ENCODE measurements at places on chromosomes 5 and 9. TPM values are rescaled to one million over a fixed set of nuclear protein-coding genes. Genes with fewer than 3 reads are reported as not detected.

Gene TMEM252
- not detected for total RNA-seq

Gene PCDHA3
- 4.3 TPM for total RNA-seq

Gene GBGT1
- total RNA-seq: 23.1 TPM

Gene FRRS1L
- 105 TPM for total RNA-seq

Gene BRD3
- total RNA-seq: 58.4 TPM

Gene JAK2
- total RNA-seq: 23.7 TPM

Gene MLLT3
- 26.6 TPM for total RNA-seq

Gene PDZD2
- total RNA-seq: 94.3 TPM

Gene FIBCD1
- total RNA-seq: 0.62 TPM

Gene PCDHGB6
- 9.0 TPM for total RNA-seq

Gene JAKMIP2
- 44.4 TPM for total RNA-seq

Gene NR2F1
- 99.6 TPM for total RNA-seq

Gene CCDC180
- 31.7 TPM for total RNA-seq

Gene ZNF879
- 7.9 TPM for total RNA-seq

Gene CACNA1B
- total RNA-seq: 60.1 TPM

Gene ADAMTS13
- 10.9 TPM for total RNA-seq

Gene FBP2
- total RNA-seq: not detected

Gene HINT2
- 27.4 TPM for total RNA-seq

Gene NR5A1
- not detected for total RNA-seq

Gene ORM1
- total RNA-seq: not detected

Gene CDO1
- 44.8 TPM for total RNA-seq

Gene SLC34A1
- total RNA-seq: not detected

Gene FOXD4
- 1.0 TPM for total RNA-seq

Gene CAVIN4
- total RNA-seq: 2.2 TPM

Gene SMIM32
- 5.7 TPM for total RNA-seq

Gene RNF208
- total RNA-seq: 93.6 TPM

Gene MSMP
- not detected for total RNA-seq

Gene NSMF
- total RNA-seq: 209 TPM

Gene LHFPL2
- 21.2 TPM for total RNA-seq

Gene SH3RF2
- 7.8 TPM for total RNA-seq

Gene CCNJL
- total RNA-seq: 2.6 TPM

Gene CATSPER3
- total RNA-seq: 0.69 TPM

Gene DTWD2
- total RNA-seq: 8.9 TPM

Gene COL23A1
- 5.9 TPM for total RNA-seq

Gene LYRM7
- total RNA-seq: 25.9 TPM

Gene PLPP7
- total RNA-seq: 17.6 TPM

Gene CYFIP2
- 335 TPM for total RNA-seq

Gene FBN2
- 1.2 TPM for total RNA-seq

Gene CAPSL
- not detected for total RNA-seq

Gene GRXCR2
- not detected for total RNA-seq

Gene BAAT
- 2.1 TPM for total RNA-seq

Gene FAM221B
- not detected for total RNA-seq

Gene OCLN
- 5.6 TPM for total RNA-seq

Gene PCDHB8
- total RNA-seq: 8.0 TPM

Gene SLC6A18
- not detected for total RNA-seq

Gene TRPM3
- 32.5 TPM for total RNA-seq

Gene DOK3
- 8.3 TPM for total RNA-seq

Gene BTNL9
- 31.2 TPM for total RNA-seq

Gene TMOD1
- 42.3 TPM for total RNA-seq

Gene CER1
- 0.95 TPM for total RNA-seq
